ENCODE measurements at places on chromosomes 3 and 15. TPM values are rescaled to one million over a fixed set of nuclear protein-coding genes. Genes with fewer than 3 reads are reported as not detected.

The FOXB1 gene
- total RNA-seq: 0.46 TPM

The LRRIQ4 gene
- total RNA-seq: not detected

The PCOLCE2 gene
- 0.21 TPM for total RNA-seq

The SEMA5B gene
- not detected for total RNA-seq

- DNase-seq: no peak
These were observed 516.5 kb upstream of the PPP2R3A start for GRCh38 chr3:135449046-135449445.

DNA sequence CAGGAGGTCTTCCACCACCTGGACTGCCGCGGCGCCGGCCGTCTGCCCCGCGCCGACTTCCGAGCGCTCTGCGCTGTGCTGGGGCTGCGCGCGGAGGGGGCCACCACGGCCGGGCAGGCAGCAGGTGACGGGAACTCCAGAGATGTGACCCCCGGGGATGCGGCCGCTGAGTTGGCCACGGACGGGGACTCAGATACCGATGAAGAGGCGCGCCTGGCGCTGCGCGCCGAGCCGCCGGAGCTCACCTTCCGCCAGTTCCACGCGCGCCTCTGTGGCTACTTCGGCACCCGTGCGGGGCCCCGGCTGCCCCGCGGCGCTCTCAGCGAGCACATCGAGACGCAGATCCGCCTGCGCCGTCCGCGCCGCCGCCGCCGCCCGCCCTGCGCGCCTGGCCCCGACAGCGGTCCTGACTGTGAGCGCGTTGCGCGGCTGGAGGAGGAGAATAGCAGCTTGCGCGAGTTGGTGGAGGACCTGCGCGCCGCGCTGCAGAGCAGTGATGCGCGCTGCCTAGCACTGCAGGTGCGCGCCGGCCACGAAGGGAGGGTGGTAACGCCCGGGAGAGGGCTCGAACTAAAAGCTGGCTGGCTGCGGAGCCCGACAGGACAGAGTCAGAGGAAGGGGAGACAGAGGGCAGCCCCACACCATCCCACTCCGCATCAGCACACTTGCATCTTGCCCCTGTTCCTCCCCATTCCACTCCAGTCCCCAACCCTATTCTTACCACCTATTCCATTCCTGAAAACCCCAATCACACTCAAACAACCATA is 885 bp downstream of the EFCC1 start:
- no peak for DNase-seq

DNA sequence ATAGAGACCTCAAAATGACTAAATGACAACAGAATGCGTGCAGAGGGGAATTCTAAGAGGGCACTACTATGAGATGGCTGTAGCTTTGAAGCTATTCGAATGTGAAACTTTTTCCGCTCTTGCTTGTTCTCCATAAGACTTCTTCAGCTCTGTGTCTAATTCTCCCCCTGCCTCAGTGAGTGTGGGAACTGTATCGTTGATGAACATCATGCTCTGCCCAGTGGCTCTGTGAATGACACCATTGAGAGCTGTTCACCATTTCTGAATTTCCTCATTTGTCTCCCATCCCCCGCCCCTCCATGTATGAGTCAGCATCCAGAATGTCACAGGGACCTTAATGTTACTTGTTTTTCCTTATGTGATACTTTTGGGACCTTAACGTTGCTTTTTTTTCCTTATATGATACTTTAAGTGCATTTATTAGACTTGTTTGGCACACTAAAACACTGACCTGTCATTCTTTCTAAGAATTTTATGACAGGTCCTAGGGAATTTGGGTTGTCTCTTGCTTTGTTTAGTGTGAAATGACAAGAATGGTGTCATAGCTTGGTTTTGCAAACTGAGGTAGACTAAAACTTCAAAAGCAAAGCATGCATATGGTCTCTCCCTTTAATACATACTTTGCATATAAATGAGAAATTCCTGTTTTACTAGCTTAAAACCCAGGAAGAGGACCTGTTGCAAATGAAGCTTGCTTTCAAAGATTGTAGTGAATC is 99.6 kb downstream of the FNDC3B start:
- DNase-seq: peak; percentile 25

DNA sequence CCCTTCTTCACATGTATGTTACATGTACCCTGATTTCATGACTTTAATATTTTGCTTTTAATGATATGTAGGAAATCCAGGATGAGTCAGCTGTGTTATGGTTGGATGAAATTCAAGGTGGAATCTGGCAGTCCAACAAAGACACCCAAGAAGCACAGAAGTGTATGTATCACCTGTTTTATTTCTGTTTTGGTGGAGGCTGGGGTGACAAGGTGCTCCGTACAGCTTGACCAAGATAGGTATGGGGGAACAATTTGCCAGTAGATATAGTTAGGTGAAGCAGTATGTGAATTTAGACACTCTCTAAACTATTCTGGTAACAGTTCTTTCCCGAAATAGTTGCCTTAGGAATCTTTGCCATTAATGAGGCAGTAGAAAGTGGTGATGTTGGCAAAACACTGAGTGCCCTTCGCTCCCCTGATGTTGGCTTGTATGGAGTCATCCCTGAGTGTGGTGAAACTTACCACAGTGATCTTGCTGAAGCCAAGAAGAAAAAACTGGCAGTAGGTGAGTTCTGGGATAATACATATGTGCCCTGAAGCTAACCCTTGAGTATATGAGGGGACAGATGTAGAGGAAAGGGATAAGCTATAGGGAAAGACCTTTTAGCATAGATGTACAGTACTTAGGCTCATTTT is 63.7 kb upstream of the CRTC3 start:
- DNase-seq: no peak

GRCh38 chr15:29470794-29471193 is 201.2 kb upstream of the NSMCE3 start:
- DNase-seq: no peak

DNA sequence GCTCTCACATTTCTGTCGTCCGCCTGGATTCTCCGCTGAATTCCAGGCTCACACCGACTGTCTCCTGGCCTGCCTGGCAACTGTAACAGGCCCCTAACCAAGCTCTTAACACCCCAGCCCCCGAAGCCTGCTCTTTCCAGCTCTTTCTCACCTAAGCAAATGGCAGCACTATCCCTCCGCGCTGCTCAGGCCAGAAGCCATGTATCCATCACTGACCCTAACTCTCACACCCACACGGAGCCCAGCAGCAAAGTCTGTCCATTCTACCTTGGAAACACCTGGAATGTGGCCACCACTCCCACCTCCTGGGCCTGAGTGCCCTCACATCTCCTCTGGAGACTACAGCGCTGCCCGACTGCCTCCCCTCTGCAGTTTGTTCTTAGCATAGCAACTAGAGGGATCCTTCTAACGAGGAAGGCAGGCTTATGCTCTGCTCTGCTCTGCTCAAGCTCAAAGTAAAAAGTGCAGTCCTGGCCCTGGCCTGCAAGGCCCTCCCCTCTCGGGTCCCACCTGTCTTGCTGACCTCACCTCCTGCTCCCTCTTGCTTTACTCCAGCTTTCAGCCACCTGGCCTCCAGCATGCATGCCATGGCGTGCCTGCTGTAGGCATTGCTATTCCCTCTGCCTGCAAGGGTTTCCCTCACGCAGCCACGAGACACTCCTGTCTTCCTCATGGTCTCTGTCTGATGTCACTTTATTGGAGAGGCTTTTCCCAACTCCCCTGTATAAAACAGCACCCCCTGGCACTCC is 27.2 kb downstream of the FEM1B start:
- no peak for DNase-seq

DNA sequence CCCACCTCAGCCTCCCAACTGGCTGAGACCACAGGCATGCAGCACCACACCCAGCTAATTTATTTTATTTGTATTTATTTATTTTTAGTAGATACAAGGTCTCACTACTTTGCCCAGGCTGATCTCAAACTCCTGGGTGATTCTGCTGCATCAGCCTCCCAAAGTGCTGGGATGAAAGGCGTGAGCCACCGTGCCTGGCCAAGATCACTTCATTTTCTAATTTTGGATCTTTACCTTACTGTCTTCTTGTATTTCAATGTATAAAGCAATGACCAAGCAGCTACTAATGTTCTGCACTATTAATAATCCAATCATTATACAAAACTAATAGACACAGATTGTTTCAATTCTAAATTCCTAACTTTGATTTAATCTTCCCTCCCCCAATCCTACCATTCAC is 56.2 kb downstream of the LRRFIP2 start:
- DNase-seq: no peak

DNA sequence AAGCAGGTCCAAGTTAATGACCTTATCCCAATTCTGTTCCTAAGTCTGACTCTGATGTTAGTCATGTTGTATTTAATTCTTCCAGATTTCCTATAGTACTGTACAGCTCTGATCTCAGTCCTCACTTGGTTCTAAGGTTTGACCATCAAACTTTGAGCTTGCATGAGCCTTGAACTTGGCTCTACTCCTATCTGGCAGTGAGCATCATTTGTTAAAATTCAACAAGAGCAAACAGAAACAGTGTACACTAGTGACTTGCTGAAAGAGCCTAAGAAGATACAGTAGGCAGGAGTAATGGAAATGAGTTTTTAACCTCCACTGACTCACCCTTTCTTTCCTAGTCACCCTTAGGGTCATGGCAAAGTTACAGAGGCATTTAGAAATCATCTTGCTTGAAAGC is 451.1 kb upstream of the TPRG1 start:
- DNase-seq: no peak

DNA sequence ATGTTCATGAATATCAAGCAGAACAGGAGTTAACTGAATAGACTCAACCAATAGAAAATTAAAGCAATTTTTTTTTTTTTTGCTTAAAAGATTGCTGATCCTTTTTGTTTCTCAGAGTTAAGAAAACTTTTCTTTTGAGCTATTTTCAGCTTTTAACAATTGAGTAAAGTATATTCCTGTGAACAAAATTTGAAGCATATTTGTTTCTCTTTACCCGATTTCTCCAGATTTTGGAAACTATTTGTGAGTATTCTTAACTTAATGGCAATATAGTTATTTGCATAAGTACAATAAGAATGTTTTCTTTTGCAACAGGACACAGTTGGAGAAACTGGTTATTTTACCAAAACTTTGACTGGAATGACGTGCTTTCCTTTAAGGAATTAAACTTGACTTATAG is 53.4 kb upstream of the C15orf39 start:
- no peak for DNase-seq

DNA sequence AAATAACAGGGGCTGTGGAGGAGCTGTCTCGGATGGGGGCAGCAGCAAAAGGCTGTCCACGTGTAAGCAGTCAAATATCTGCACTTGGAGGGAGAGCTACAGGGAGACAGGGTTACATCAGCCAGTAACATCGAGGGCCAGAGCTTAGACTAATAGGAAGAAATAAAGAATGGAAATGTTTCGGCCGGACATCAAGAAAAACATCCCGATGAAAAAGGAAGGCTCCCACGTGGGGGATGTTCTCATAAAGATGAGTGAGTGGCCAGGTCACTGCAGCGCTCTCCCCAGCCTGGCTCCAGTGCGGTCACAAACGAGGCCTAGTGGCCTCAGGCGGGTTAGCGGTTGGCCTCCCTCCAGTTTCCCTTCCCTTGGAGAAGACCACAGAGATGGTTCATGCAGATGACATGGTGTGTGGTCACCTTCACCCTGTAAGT is 56.1 kb upstream of the WNT5A start:
- DNase-seq: no peak

- peak; percentile 72 for DNase-seq
These were observed 34.3 kb downstream of the CCR3 start for GRCh38 chr3:46276497-46277099.

DNA sequence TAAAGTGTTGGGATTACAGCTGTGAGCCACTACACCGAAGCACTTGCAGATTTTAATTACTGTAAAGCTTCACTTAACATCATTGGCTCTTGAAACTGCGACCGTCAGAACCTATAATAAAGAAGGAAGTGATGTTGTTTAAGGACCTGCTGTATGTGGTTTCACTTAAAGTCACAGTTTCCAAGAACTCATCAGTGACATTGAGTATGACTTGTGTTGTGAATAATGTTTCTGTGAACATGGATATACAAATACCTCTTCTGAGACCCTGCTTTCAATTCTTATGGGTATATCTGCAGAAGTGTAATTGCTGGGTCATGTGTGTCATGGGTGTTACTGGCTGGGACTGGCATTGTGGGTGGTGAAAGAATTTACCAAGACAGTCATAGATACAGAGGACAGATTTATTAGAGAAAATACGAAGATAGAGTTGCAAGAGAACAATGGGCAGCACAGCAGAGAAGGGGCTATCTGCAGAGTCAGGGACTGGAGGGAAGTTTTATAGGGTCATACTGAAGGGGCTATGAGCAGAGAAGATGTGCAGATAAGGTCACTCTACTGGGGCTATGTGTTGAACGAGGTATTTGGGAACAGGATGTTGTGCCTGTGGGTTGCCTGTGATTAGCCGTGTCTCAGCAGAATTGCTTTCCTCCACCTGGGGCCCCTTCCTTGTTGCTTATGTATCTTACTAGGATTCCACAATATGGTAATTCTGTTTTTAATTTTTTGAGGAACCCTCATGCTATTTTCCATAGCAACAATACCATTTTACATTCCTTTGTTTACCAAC is 4.5 kb downstream of the NDUFB5 start:
- DNase-seq: no peak

DNA sequence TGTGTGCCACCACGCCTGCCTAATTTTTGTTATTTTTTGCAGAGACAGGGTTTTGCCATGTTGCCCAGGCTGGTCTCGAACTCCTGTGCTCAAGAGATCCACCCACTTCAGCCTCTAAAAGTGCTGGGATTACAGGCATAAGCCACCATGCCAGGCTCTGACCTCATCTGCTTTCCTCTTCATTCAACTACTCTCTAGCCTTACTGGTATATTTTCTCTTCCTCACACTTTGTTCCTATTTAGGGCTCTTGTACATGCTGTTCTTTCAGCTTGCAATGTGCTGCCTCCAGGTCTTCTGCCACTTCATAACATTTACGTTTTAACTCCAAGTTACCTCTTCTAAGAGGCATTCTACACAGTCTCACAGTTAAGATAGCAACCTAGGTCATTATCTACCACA is 34.9 kb downstream of the PIK3CB start:
- DNase-seq: no peak

DNA sequence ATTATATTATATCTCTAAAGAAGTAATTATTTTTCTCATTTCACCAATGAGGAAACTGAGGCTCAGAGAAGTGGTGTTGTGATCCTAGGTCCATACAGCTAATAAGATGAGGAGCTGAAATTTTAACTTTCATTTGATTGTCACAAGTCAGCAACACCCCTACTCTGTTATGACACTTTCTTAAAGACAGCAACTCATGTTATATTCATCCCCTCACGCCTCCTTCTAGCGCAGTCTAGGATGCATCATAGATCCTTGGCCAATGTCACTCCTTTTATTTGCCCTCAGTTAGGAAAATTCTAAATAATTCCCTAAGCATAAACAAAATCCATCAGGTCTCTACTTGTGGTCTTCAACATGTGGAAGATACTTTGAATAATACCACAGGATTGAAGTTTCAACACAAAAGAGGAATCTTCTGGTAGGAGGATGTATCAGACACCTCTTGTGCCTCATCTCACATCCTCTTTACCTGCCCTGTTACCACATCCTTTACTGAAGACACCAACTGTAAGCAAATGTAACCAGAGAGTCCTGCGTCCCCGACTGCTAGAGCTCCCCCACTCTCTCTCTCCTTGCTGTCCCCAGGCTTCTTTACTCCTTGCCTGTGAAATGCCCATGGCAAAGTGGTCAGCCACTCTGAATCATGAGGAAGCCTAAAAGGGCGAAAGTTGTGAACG is 53.7 kb downstream of the TRIM42 start:
- no peak for DNase-seq
